ENCODE measurements at places on chromosomes 7 and 10.

DNA sequence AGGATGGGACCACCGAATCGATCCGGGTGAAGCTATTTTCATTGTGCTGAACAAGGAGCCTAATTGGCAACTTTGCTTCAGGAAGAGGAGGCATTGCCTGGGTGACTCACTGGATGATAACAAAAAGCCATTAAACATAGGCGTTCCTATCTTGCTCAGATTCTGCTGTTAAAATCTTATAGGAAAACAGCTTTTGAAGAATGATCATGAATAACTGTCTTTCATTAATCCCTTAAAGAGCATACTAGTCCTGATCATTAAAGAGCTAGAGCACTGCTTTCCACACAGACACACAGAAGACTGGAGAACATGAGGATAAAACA lies 174.2 kb upstream of the IMMP2L start:
- no peak for DNase-seq

DNA sequence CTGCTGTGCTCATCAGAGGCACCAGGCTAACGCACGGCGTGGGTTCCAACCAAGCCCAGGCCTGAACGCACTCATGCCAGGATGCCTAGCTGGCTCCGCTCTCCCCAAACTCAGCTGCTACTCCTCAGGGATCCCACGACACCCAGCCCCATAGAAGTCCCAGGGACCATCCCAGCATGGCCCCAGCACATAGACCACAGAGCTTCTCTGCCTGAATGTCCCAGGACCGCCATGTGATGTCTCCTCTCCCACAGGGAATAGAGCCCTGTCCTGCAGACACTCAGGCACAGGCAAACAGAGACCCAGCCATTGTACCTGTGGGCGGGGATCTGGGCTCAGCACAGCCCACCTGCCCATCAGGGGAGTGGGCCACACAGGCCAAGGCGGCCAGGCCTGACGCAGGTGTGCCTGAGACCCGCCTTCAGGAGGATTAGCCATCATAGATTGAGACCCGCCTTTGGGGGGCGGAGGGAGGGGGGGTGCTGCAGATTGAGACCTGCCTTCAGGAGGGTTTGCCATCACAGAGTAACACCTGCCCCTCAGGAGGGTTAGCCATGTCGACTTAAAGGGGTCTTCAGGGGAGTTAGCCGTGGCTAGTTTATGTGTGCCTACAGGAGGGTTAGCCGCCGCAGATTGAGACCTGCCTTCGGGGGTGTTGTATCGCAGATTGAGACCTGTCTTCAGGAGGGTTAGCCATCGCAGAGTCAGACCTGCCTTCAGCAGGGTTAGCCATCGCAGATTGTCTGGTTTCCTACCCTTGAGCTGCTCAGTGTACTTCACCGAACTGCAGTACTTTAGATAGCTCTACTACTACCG lies 29.0 kb downstream of the RASGEF1A start:
- no peak for DNase-seq

- DNase-seq = no peak
Measured at GRCh38 chr7:157679607-157680006, 342.8 kb downstream of the DNAJB6 start.

DNA sequence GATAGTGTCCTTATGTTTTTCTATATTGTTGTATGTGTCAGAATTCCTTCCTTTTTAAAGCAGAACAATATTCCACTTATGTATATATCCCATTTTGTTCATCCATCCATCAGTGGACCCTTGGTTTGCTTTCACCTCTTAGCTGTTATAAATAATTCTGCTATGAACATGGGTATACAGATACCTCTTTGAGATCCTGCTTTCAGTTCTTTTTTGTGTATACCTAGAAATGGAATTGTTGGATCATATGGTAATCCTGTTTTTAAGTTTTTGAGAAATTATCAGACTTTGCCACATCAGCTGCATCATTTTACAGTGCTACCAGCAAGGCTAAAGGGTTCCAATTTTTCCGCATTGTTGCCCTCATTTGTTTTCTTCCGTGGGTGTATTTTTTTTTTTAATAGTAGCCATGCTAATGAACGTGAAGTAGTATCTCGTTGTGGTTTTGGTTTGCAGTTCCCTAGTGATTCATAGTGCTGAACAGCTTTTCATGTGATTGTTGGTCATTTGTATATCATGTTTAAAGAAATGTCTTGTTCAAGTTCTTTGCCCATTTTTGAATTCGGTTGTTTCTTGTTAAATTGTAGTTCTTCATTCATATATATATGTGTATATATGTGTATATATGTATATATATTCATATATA lies 87.8 kb downstream of the LCOR start:
- DNase-seq = no peak

GRCh38 chr10:58943960-58944359 lies 232.5 kb upstream of the PHYHIPL start:
- DNase-seq = no peak

- DNase-seq = no peak
Measured at GRCh38 chr7:136637813-136638212, 230.6 kb upstream of the CHRM2 start.

DNA sequence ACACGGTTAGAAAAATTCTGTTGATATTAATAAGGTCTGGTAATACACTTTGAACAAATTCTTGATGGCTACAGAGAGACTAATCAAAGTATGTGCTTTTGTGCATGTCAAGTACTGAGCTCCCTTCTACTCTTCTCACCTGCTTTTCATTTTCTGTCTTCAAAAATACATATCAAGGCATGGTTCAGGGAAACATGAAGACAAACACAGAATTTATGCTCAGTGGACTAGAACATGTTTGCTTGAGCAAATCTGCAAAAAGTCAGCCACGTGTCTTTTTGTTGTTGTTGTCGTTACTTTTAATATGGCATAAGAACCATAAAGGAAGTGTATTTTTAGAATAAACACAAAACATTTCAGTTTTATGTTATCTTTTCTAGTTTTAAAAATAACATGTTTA lies 21.9 kb downstream of the CDK13 start:
- no peak for DNase-seq

DNA sequence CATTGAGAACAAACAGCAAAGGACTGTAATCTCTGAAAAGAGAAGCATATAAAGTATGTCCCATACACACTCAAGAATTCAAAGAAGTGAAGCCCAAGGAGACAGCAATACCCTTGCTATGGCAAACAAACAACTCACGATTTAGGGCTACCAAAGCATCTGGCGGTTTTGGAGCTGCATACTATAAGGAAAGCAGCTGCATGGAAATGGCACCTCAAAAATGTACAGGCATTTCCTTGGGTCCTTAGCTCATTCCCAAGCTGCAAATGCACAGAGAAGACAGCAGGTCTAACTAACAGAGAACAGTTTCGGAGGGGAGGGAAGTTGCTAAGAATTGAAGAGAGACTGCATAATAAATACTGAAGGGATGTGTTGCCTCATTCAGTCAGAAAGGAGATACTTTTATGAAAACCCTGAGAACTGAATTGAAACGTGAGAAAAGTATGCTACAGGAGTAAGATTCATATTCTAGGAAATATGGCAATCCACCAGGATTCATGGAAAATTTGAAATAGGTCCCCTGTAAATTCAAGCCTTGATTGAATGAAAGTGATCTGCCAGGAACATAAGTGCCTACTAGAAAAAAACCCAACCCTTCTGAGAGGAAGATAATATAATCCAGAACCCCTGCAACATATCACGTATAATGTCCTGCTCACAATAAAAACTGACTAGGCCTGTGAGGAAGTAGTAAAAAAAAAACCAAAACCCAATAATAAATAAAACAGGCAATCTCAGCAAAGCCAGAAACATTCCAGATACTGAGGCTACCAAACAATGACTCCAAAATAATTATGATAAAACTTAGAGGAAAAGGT lies 36.4 kb downstream of the CUBN start:
- no peak for DNase-seq

GRCh38 chr10:128567551-128567950 lies 441.3 kb upstream of the MKI67 start:
- no peak for DNase-seq

DNA sequence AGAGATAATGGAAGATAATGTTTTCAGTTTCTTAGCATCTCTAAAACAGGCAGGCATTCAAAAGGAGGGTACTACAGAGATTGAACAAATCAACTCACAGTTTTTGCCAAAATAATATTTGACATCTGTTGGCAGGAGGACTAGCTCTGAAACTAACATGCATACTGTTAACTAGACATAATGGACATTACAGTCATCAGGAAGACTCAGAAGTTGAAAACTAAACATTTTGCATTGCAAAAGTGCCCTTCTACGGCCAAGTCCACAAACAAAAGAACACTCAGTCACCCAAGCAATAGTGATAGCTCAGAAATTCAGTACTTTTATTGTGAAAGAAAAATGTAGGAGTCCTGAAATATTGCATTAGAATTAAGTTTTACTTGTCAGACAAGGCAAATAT lies 399.0 kb downstream of the HGF start:
- no peak for DNase-seq

Data from fibroblast of skin of left quadriceps (primary cell).